Stimulated activated CD8-positive, alpha-beta memory T cell treated with anti-CD3 and anti-CD28 coated beads, Interleukin-7, amount 100 ng/mL, for 1 hour (primary cell): ENCODE measurements at places on chromosomes 6 and 20.
A peak's percentile ranks its signal among the peaks of the same experiment; 100 is the strongest.

GRCh38 chr6:13380761-13381160 is 52.4 kb upstream of the TBC1D7 start:
- no peak for DNase-seq

- no peak for DNase-seq
Observed at GRCh38 chr6:7591770-7592169, 1.8 kb downstream of the SNRNP48 start.

DNA sequence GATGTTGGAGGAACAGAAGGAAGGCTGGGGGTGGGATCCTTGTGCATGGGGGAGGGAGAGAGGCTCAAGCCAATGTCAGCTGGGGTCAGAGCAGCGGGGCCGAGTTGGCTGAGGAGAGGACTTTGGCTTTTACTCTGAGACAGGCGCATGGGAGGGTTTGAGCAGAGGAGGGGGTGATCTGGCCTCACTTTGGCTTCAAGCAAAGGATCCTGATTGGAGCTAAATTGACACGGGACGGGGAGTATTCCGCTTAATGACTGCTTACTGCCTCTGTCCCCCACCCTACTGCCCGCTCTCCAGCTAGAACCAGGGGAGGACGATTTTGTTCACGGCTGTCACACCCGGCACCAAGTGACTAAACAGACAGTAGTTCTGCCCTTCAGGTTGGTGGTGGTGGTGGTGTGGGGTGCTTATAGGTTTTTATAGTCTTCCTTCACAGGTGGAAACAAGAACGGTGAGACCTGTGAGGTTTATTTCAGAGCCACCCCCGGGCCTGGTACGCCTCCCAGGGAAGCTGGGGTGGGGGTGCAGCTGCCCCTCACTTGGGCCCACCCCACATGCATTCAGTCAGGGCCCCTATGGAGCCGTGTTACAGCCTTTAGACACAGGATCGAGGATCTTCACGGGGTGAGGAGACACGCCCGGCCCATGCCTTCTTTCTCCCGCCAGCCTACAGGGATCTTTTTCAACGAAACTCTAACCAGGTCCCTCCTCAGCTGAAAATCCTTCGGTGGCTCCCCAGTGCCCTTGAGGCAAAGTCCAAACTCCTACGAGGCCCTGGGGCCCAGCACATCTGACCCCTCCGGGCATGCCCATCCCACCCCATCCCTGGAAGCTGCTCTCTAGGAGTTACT is 1.3 kb upstream of the SNAI1 start:
- DNase-seq, result no peak

DNA sequence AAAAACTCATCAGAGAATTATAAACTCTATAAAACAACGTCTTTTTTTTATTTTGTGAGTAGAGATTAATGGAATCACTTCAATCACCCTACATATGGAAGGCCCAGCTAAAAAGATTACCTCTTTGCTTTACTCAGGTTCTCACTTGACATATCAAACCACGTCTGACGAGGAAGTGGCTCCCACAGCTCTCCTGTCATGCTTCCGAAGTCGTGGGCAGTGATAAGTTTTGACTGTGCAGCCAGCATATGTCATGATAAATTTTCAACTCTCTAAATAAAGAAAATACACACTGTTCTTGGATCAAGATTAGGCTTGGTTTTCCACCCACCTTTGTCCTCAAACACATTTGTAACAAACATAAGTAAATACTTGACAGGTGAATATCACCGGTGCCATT is 279.5 kb upstream of the RNF217 start:
- no peak for DNase-seq

DNA sequence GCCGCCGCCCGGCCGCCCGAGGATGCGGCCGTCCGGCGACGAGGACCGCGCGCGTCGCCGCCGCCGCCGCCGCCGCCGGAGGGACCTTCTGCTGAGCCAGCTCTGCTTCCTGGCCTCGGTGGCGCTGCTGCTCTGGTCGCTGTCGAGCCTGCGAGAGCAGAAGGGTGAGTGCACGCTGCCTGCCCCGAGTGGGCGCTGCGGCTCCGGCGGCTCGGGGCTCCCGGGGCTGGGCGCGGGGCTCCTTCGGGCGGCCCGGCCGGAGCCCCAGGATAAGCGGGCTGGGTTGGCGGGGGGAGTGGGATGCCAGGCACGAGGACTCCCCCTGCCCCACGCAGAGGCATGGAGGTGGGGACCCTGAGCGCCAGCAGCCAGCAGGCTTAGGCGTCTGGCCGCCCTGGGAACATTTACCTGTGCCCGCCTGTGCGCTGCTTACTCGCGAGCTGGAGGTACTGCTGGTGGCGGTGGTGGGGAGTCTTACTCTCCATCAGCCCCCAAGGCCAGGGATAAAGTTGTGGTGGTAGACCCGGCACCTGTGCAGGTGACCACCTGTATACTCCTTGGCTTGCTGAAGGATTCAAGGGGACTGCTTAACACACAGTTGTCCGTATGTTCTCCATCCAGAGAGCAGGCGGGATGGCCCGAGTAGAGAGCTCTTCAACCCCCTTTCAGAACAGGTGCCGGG is 520 bp downstream of the SLC24A3 start:
- DNase-seq, result no peak

DNA sequence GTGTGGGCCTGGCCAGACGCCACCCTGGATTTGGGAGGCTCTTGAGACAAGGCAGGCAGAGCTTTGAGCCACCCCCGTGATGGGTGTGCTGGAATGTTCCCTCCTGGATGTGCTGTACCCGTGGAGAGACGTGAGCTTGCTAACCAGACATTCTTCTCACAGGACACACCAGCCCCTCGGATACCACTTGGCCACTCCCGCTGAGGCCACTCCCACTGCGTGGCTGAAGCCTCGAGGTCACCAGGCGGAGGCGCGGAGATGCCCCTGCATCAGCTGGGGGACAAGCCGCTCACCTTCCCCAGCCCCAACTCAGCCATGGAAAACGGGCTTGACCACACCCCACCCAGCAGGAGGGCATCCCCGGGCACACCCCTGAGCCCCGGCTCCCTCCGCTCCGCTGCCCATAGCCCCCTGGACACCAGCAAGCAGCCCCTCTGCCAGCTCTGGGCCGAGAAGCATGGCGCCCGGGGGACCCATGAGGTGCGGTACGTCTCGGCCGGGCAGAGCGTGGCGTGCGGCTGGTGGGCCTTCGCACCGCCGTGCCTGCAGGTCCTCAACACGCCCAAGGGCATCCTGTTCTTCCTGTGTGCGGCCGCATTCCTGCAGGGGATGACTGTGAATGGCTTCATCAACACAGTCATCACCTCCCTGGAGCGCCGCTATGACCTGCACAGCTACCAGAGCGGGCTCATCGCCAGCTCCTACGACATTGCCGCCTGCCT is 14.1 kb downstream of the SLCO4A1 start:
- DNase-seq, result no peak

- DNase-seq, result no peak
Observed at GRCh38 chr6:75217193-75217592, 11.3 kb upstream of the COL12A1 start.

DNA sequence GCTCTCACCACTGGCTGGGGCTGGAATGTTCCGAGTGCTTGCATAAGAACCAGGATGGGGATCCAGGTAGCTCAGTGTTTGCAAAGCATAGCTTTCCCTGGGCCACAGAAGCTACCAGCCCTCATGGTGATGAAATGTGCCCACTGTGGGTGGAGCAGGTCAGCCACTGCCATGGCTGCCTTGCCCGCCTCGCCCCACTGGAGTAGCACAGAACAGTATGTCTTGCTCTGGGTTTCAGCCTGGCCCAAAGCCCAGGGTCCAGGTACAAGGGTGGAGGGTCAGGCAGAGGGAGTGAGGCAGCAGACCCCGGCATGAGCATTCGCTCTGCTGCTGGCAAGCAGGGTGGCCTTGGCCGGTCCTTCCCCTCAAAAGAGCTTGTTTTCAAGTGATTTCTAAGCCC is 34.7 kb downstream of the KCNK17 start:
- no peak for DNase-seq

DNA sequence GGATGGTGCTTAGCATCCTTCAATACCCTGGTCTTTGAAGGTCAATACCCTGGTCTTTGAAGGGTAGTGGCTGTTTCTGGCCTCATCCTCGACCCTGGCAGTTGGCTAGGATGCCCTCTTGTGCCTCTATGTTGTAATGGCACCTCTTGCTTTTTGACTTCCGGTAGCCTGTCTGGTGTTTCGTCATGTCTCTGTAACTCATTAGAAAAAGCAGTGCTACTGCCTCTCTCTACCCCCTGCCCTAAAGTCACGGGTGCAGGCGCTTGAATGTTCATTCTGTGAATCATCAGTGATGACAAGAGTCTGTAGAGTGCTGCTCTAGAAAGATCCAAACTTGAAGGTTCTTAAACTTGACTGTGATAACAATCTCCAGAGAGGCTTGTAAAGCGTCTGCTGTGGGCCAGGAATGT is 28.3 kb downstream of the RSPO4 start:
- no peak for DNase-seq

GRCh38 chr6:15776458-15776980 is 113.7 kb upstream of the DTNBP1 start:
- DNase-seq, result no peak

- peak; percentile 9 for DNase-seq
Observed at GRCh38 chr6:143397227-143398222, 53.0 kb downstream of the ADAT2 start.

- no peak for DNase-seq
Observed at GRCh38 chr20:8953300-8953699, 115.6 kb upstream of the PLCB4 start.

- peak; percentile 31 for DNase-seq
Observed at GRCh38 chr6:35919827-35920751, 809 bp downstream of the SRPK1 start.

- DNase-seq, result no peak
Observed at GRCh38 chr6:5681480-5681879, 325.2 kb downstream of the NRN1 start.

DNA sequence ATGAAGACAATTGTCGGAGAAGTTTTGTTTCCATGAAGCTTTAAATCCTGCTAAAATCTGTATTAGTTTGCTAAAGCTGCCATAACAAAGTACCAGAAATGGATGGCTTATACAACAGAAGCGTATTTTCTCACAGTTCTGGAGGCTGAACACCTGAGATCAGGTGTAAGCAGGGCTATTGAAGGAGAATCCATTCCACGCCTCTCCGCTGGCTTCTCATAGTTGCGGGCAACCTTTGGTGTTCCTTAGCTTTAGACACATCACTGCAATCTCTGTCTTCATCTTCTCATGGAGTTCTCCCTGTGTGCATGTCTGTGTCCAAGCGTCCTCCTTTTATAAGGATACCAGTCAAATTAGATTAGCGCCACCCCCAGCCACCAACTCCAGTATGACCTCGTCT is 159.9 kb upstream of the CDYL start:
- DNase-seq, result no peak

DNA sequence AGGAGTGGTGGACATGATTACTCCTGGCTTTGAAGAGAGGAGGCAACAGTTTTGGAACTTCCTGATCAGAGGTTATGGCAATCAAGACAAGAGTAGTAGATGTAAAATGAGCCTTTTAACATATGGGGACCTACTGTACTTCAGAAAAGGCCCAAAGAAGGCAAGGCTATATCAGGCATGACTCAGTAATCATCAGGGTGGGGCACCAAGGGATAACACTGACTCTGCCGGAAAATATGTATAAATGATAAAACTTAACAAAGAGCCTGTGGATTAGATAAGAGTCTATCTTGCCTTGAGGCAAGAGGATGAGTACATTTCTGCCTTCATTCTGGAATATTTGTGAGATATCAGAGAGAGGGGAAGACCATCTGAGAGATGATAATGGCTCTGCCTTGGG is 1389.9 kb upstream of the MAP3K7 start:
- no peak for DNase-seq

- no peak for DNase-seq
Observed at GRCh38 chr6:158766621-158767455, 52.3 kb downstream of the EZR start.

DNA sequence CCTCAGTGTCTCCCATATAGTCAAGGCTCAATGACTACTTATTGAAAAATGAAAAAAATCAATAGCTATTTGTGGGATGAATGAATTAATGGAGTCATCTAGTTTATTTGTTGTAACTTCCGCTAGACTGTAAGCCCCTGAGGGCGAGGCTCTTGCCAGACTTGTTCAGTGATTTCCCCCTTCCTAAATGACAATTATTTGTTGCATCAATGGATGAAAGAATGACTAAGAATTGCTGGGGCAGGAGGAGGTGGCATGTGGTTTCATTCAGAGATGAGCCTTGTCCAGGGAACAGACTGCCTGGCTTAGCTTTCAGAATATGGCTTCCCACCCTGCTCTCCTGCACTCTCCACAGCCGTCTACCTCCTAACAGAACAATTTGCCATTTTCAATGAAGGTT is 1.1 kb upstream of the PRELID3B start:
- DNase-seq, result no peak

DNA sequence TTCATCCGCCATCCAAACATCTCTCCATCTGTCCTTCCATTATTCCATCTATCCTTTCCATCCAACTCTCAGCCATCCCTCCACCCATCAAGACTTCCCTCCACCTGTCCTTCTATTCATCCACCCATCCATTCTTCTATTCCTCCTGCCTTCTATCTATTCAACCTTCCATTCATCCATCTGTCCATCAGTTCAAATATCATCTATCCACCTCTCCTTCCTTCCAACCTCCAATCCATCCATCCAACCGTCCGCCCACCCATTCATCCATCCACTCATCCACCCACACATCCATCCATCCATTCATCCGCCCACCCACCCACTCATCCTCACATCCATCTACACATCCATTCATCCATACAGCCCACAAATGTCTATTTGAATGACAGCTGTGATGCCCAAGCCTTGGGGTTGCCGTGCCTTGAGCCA is 132.1 kb downstream of the CEBPB start:
- no peak for DNase-seq

GRCh38 chr6:435441-436307 is 44.1 kb downstream of the IRF4 start:
- no peak for DNase-seq

- DNase-seq, result no peak
Observed at GRCh38 chr6:111921103-111921502, 47.9 kb upstream of the FYN start.

GRCh38 chr20:61253640-61254511 is 1.8 kb downstream of the CDH4 start:
- no peak for DNase-seq

DNA sequence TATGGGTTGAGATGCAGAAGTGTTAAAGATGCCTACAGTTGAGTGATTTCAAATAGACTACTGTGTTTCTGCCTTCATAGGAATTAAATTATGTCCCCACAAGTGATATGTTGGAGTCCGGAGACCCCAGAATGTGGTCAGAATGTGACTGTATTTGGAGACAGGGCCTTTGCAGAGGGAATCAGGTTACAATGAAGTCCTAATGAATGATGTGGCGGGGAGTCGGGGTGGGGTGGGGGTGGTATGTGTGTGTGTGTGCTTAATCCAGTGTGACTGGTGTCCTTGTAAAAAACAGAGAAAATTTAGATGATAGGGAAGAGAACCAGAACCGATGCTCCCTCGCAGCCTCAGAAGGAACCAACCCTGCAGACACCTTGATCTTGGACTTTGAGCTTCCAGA is 448.2 kb downstream of the QKI start:
- no peak for DNase-seq

- no peak for DNase-seq
Observed at GRCh38 chr6:138914701-138915100, 73.4 kb downstream of the REPS1 start.

GRCh38 chr20:48404598-48404997 is 423.2 kb downstream of the PREX1 start:
- no peak for DNase-seq
